Suprapubic skin (tissue), 4 donors: ENCODE measurements at places on chromosomes 11 and 22.

- no peak for DNase-seq
Measured at GRCh38 chr11:125110506-125110905, 920 bp downstream of the TMEM218 start.

DNA sequence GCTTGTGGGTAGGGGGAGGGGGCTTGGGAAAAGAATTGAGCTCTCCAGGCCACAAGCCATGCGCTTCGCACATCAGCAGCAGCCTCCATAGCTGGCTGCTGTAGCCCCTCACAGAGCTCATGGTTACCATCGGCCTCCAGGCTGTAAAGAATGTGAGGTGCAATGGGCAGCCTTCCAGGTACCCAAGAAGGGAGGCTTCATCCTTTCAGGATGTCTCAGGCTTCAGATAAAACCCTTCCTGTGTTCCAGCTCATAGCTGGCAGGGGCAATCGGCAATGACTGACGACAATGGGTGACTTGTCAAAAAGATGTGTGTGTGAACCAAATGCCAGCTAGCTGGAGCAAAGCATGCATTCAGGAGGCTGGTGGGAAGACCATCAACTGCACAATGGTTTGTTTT is 102.0 kb downstream of the TIMP3 start:
- DNase-seq = no peak

DNA sequence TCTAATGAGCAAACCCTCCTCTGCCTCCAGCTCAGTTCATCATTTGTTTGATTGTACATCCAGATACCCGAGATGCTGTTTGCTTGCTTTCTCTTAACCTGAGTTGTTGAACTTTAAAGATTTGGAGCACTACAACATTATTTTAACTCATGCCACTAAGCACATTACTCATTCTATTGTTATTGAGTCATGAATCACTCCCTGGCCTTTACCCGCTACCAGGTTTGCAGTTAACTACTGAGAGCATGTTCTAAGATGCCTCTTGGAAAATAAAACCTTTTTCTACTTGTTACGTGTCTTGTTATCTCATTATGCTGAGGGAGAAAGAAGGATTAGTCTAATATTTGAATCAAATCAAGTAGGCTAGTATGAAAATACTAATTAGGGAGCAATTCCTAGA is 720.6 kb upstream of the ANO5 start:
- DNase-seq = no peak

DNA sequence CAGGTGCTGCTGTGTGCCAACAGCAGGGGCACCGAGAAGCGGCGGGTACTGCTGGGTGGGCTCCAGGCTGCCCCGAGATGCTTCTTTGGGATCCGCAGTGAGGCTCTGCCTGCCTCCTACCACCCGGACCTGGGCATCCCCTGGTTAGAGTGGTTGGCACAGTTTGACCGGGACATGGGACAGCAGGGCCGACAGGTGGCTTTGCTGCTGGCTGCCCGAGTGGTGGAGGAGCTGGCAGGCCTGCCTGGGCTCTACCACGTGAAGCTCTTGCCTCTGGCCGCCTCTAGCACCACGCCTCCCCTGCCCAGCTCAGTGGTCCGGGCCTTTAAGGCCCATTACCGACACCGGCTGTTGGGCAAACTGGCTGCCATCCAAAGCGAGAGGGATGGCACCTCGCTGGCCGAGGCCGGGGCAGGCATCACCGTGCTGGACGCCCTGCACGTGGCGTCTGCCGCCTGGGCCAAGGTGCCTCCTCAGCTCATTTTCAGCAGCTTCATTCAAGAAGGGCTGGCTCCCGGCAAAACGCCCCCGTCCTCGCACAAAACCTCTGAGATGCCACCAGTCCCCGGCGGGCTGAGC is 1.9 kb downstream of the TIGD3 start:
- DNase-seq = no peak

DNA sequence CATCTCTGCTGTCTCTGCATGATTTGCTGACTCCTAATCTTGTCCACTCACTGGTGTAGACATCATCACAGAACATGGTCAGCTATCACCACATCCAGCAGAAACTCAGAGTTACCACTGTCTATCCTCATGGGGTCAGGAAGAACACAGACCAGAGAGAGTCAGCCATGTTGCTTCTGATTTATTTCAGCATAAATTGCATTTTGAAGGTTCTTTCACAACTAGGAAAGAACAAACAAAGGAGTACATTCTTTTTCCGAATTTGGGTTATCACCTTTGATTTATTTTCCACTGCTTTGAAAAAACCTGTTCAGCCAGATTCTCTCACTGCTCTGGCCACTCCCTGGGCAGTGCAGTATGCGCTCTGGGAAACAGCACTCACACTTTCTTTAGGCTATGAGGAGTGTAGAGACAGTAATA is 172.0 kb upstream of the MTMR2 start:
- DNase-seq = no peak

- no peak for DNase-seq
Measured at GRCh38 chr11:8213376-8213775, 44.6 kb upstream of the RIC3 start.

DNA sequence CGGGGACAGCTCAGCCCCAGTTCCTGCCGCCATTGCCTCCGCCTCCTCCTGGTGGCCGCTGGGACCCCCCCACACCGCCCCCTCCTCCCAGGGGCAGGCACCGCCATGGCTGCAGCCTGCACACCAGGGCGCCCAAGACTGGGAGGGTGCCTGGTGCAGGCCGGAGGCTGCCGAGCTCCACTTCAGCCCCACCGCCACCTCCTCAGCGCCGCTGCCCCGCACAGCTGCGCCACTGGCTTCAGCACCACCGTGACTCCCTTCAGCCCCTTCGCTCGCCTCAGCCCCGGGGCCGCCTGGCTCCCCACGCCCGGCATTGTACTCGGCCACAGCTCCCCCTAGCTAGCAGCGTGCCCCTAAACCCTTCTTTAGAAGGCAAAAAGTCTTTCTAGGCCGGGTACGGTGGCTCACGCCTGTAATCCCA is 131.1 kb downstream of the CRYBB2 start:
- peak; percentile 54 for DNase-seq

- no peak for DNase-seq
Measured at GRCh38 chr11:93832780-93833179, 17.6 kb downstream of the VSTM5 start.

DNA sequence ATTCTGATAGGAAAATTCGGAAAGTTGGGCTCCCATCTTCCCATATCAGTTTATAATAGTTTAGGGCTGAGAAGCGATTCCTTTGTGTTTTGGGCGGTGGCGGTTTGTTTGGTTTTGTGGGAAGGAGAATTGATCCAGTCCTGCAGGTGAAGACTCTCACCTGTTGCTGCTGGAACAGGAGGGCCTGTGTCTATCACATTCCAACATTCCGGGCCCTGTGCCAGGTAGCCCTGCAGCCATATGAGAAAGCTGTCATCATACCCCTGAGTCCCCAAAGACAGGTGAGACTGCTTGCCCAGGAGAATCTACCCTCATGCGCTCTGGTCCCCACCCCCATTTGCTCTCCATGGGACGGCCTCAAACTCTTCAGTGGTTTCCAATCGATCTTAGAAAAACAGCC is 62.1 kb downstream of the TRAF6 start:
- DNase-seq = no peak

DNA sequence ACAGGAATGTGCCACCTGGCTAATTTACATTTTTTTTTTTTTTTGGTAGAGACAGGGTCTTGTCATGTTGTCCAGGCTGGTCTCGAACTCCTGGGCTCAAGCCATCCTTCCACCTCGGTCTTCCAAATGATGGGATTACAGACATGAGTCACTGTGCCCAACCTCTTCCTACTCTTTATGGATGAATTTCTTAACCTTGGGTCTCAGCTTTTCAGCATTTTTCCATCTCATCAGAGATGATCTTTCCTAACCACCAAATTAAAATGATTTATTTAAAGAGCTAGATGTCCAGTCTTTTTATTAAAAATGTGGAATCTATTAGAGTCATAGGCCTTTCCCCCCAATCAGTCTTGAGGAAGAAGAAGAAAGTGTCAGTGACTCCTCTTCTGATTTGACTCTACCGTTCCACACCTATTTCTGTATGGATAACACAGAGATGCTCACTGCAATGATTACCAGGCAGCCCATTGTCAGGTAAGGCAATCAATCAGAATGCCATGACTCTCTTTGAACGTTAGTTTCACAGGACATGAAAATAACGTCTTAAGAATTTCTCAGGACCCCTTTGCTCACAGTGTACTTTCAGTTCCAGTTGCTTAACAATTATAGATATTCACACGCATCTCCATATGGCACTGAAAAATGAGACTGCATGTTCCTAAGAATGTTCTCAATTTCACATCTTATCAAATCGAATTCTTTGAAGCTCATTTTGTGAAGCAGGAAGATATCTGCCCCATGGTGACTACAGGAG is 51.0 kb downstream of the MIAT start:
- no peak for DNase-seq

DNA sequence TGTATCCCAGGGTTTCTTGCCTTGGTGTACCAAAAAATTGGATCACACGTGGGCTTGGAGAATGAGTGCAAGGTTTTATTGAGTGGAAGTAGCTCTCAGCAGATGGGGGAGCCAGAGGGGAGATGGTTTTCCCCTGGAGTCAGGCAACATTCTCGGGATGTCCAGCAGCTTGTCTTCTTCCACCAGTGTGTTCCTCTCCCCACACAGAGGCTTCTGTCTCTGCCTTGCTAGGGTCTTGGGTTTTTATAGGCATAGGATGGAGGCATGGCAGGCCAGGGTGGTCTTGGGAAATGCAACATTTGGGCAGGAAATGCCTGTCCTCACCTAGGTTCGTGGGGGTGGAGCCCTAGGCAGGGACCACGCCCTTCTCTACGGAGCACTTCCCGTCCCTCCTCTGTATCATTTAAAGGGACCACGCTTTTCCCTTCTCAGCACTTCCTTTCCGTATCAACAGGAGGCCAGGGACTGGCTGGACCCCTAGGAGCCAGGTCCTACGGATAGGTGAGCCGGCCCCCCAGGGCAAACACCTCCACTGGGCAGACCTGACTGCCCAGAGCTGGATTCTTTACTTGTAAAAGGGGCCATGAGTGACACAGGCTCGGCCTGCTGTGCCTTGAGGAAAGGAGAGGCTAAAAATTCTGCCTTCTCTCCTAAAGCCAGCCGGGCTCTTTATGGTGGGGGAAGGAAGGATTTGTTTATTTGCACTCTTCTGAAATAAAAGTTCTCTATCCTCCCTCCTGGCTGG is 55.3 kb upstream of the CCDC188 start:
- peak; percentile 76 for DNase-seq

DNA sequence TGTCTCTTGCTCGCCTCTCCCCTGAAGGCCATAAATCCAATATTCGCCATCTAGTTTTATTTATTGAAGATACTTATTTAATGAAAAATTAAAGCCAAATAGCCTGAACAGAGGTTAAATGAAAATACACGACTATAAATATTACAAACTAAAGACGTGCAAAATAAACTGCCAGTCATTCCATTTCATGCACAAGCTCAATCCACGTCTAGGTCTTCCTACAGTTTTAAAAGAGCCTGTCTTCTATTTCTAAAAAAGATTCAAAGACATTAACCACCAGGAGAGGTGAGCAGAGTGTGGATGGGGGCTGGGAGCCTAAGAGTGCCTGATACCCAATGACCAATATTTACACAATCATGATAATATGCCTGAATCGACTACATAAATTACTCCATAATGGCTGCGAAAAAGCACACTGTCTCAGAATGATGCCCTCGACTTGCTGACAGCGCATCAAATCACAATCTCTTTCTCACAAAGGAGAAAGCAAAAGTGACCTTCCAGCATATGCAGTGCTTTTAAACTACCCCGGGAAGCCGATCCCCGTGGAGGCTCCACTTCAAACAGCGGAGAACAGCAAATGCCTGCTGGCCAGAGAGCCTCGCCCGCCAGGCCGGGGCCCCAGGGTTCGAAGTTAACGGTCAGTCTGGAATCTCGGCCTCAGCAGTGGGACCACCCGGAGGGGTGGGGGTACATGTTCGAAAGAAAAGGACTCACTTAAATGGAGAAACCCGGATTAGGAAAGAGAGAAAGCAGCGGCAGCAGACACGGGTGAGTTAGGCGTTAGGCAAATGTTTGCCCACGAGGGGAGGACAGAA is 1.7 kb downstream of the FCHSD2 start:
- no peak for DNase-seq

DNA sequence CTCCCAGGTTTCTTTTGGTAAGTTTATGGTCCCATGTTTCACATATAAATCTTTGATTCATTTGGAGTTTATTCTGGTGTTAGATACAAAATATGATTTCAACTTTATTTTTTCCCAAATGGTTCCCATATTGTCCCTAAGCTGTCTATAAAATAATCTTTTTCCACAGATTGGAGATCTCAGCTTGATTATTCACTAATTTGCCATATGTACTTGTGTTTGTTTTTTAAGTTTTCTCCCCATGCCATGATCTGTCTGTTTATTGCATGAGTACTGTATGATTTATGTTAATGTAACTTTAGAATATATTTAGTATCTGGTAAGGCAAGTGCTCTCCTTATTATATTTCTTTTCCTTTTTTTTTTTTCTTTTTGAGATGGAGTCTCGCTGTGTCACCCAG is 19.9 kb upstream of the CLMP start:
- no peak for DNase-seq

- DNase-seq = no peak
Measured at GRCh38 chr11:125335106-125335505, 161.0 kb downstream of the FEZ1 start.

DNA sequence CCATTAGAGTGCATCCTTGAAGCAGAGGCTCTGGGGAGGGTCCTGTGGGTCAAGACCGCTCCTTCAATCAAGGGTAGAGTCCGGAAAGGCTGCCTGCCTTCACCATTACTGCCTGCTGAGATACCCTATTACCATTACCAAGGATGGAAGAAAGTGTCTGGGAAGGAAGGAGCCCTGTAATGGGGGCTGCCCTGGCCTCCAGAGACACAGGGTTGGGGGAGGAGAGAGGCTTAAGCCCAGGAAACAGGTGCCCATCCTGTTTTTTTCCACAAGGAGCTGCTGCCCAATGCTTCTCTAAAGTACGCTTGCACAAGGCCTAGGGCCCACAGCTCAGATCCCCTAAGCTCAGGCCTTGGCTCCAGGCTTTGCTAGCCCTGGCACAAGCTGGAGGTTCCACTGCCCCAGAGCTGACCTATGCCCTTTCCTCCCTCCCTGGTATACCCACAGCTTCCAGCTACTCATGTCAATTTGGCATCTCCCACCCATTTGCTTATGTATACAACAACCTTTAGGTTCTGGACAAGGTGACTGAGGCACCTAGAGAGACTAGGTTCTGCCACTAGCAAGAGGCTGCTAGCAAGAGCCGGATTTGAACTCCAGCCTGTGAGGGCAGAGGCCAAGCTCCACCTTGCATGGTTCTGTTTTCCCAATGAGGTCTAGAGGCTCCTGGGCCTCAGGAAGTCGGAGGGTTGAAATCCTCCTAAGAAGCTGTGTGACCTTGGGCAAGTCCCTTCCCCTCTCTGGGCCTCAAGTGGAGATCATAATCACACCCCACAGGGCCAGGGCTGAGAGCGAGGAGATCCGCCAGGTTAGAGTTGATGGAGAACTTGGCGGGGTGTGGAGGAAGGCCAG is 1.5 kb upstream of the PLCB3 start:
- DNase-seq = no peak
